ENCODE measurements at places on chromosomes 16 and 17.

DNA sequence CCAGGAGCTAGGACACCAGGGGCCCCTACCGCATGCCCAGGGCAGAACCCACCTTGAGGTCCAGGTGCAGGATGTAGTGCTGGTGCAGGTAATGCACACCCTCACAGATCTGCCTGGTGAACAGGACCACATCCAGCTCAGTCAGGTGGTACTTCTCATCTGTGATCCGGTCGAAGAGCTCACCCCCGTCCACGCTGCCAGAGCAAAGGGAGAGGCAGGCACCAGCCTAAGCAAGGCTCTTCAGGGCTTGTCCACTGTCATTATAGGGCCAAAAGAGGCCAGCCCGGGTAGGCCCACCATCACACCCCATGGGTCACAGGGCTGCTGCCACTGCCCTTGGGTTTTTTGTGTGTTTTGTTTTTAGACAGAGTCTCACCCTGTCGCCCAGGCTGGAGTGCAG lies 21.0 kb downstream of the MYLK3 start:
- no peak for DNase-seq

GRCh38 chr16:82156761-82157533 lies 13.1 kb downstream of the MPHOSPH6 start:
- DNase-seq, result no peak

DNA sequence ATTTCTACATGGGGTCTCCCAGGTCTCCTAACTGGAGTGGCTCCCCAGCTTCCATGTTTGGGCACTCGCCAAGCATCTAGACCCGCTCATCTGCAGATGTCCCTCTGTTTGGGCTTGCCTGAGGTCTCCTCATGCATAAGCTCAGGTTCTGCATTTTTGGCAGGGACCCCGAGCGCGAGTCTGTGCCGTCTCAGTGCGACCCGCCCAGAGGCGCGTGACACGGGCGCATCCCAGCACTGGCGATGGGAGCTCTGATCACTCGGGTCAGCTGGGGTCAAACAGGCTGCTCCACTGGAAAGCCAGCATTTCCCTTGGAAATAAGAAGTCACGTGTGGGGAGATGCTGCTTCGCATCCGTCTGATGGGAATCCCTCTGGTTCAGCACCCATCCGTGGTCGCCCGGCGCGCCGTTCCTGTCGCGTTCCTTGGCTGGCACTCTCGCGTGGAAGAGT lies 56.9 kb upstream of the FASN start:
- no peak for DNase-seq

DNA sequence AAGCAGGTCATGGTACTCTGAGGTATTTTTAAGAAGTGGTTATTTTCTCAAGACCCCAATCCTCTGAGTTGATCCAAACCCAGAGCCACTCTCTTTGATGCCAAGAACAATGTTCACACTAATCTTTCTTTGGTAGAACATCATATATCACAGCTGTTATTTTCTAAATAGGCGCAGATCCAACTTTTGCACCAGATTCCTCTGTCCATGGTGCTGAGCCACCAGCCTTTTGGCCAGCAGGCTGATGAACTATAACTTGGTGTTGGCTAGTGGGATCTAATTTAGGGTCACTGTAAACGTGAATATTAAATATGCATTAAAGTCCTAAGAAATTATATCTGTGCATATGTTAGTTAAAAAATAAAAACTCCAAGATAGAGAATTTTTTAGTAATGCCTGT lies 7.0 kb upstream of the ZKSCAN2 start:
- no peak for DNase-seq

- no peak for DNase-seq
These were observed 4.6 kb downstream of the IRF8 start for GRCh38 chr16:85903559-85903958.

DNA sequence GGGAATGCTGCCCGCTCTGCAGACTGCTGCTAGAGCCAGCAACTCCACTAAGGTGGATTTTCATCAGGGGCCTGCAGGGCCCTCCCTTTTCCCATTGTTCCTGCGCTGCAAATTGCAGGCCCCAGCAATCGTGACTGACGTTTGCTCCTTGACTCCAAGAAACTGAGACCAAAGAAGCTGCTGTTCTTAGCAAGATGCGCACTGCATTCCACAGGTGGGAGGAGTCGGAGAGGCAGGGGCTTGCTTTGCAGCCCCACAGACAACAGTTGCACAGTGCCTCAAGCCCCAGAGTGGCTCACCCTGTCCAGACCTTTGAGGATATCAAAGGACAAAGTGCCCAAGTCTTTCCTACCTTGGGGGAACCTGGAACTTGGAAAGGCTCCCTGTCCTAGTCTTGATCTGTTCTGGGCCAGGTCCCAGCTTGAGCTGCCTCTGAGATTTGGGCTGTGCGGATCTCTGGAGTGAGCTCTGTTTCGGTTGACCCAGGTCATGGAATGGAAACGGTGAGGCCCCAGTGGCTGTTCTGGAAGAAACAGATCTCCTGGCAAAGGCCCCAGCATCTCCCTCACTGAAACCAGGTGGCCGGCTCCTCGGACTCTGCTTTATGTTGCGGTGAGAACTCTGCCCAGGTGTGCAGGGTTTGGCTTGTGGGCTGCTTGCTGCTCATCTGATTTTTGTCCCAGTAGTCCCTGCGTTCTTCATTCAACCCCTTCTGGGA lies 24.9 kb downstream of the PLCD3 start:
- DNase-seq, result no peak

- DNase-seq, result no peak
These were observed 21.1 kb upstream of the MLKL start for GRCh38 chr16:74721716-74722115.

DNA sequence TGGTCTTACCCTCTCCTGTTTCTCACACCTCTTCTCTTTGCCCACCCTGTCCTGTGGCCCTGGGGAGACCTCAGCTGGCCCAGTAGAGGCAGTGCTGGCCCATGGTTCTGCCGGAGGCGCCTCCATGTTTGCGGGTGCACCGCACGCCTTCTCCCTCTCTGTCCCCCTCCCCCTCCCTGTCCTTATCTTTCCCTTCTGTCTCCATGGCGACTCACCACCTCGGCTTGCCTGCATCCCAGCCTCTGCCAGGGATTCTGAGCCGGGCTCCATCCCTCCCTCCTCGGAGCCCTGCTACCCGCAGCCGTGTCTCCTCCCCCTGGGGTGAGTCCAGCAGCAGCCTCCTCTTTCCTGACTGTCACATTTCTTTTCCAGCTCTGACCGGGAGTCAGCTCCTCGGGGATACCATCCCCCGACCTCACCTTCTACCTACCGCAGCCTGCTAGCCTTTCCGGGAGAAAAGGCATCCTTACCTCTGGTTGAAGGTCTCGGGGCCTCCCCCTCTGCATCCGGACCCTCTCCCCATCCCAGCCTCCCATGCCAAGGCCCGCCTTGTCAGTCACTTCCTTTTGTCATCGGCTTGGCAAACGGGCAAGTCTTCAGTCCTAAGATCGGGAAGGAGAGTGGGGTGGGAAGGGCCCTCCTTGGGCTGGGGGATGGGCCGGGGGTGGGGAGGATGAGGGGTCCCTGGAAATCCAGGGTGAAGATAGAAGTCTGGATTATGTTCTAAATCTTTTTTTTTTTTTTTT lies at the start of gene RNF112:
Gene RNF112 (plus strand): TSS at position 358 of the 746 bp plus-strand sequence. CDS start 177 bp downstream, at position 535.
- no peak for DNase-seq

GRCh38 chr17:6534846-6535514 lies 21.4 kb downstream of the PITPNM3 start:
- DNase-seq, result no peak

DNA sequence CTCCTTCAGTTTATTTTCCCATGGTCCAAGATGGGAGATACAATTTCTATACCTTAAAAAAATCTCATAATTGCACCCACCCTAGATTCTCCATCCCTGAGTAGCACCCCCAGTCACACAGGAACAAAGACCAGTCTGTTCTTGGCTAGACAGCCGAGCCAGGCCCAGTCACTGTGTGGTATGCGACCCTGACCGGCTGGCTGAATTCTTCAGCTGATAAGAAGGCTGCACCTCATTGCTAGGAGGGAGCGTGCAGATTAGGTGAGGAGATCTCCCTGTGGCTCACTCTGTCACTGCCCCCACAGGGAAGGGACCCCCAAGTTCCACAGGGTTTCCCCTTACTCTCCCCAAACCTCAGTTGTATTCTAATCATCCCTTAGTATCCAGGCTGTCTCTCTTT lies 138.7 kb downstream of the SALL1 start:
- no peak for DNase-seq

- no peak for DNase-seq
These were observed at the start of gene MT1A for GRCh38 chr16:56637814-56638750. MT1A (plus strand) TSS chr16:56638666; CDS start chr16:56638739, 73 bp downstream.

DNA sequence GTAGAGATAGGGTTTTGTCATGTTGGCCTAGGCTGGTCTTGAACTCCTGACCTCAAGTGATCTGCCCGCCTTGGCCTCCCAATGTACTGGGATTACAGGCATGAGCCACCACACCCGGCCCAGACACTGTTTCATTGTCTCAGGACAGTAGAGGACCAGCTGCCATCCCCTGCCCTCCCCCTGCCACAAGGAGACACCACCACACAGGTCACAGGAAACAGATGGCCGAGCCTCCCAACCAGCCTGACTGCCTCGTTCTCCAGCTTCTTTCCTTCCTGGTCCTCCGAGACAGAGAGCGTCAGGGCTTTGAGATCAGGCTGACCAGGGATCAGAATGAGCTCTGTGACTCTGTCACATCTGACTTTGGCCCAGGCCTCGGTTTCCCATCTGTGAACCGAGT lies 20.8 kb upstream of the RNPS1 start:
- no peak for DNase-seq

DNA sequence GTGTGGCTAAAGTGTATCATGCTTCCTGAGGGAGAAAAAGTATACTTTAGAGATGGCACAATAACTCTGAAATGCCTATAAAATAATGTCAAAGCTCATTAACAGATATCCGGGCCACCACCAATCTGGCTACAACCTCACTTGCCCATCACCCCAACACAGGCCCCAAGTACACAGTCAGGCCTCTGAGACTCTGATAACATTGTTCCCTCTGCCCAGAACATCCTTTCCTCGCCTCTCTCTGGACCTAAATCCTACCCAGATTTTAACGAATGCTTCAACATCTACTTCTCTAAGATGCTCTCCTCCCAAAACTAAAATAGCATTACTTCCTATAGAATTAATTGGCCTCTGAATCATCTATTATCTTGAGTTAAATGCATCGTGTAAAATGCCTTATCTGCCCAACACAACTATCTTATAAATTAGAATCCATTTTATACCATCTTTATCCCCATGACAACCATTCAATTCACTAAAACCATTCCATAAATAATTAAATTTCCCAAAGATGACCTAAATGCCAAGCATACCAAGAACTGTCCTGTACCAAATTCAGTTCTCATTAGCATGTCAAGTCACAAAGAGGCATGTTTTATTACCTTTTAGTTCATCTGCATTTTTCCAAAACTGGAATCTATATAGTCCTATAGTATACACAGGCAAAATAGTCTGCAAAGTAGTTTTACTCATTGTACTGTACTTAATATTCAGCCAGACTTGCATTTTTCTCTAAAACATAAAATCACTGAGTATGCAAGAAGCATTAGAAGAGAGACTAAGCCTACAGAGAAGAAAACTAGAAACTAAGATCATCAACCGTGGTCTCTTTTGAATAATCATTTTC lies 15.7 kb downstream of the HELZ start:
- no peak for DNase-seq

- DNase-seq, result no peak
These were observed 226.4 kb upstream of the GOT2 start for GRCh38 chr16:58960484-58960883.

DNA sequence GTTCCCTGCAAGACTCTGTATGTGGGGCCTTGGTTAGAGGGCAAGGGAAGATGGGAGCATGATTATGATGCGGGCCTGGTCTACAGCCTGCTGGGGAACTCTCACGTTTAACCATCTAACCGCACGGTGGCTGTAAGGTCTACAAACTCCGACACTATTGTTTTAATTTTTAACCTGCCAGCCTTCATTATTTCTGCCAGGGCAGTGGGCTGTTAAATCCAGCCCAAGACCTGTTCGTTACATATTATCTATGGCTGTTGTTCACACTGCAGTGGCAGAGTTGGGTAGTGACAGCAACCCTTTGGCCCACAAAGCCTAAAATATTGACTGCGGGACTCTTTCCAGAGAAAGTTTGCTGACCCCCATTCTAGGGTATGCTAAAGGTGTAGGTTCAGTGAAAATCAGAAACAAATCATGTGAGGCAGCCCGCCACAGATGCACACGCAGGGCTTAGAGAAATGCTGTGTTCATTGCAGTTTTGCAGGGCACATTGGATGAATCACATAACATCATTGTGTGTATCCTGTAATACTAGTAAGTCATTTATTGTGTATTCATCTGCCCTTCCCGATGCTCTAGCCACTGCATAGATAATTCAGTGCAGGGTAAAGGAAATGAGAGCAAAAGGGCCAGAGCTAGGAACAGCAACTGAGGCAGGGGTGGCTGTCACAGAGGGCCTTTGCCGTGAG lies 14.3 kb downstream of the SNX29 start:
- DNase-seq, result no peak

DNA sequence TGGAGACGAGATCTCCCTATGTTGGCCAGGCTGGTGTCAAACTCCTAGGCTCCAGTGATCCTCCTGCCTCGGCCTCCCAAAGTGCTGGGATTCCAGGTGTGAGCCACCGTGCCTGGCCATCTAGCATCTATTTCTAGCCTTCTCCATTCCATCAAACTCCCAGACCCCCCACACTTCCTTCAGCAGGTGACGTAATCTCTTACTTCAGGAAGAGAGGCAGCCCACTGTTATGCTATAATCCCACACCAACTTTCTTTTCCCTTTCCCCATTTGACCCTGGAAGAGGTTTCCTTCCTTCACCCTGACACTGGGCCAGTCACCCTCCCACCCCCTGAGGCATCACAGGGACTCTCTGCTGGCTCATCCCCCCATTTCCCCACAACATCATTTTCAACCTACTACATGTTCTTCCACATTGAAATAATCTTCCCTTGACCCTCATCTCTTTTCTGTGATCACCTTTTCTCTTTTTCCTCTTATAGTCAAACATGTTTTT lies 7.6 kb downstream of the ITGA2B start:
- no peak for DNase-seq

GRCh38 chr16:318628-319027 lies 33.9 kb downstream of the AXIN1 start:
- no peak for DNase-seq

DNA sequence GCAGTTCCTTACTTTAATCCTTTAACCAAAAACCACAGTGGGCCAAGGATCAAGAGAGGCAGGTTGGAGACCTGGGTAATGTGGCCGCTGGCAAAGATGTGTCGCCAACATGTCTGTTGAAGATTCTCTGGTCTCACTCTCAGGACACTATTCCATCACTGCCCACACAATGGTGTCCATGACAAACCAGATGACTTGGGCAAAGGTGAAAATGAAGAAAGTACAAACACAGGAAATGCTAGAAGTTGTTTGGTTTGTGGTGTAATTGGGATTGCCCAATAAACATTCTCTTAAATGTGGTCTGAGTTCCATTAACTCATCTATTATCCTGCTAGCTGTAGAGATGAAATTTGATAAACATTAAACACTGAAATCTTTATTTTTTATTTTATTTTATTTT lies 43.3 kb downstream of the SALL1 start:
- DNase-seq, result no peak

GRCh38 chr17:82983510-82984248 lies 95.7 kb upstream of the METRNL start:
- DNase-seq, result no peak

GRCh38 chr16:3873482-3874173 lies 6.9 kb downstream of the CREBBP start:
- DNase-seq, result no peak

- no peak for DNase-seq
These were observed 31.7 kb downstream of the CCDC57 start for GRCh38 chr17:82180776-82181528.

GRCh38 chr17:83097831-83098230 lies 18.4 kb downstream of the METRNL start:
- no peak for DNase-seq

All from activated CD8-positive, alpha-beta memory T cell treated with anti-CD3 and anti-CD28 coated beads for 4 hours (primary cell).